ENCODE measurements at places on chromosomes 5 and 9. TPM values are rescaled to one million over a fixed set of nuclear protein-coding genes. Genes with fewer than 3 reads are reported as not detected.

DMRTA1 gene
- 2.1 TPM for total RNA-seq

KCNV2 gene
- total RNA-seq = not detected

- DNase-seq = no peak
Observed at GRCh38 chr5:167503926-167504720, 787.3 kb upstream of the WWC1 start.

- DNase-seq = no peak
Observed at GRCh38 chr5:81408496-81408895, 14.6 kb upstream of the ACOT12 start.
